ENCODE measurements at places on chromosomes 12 and 14.

DNA sequence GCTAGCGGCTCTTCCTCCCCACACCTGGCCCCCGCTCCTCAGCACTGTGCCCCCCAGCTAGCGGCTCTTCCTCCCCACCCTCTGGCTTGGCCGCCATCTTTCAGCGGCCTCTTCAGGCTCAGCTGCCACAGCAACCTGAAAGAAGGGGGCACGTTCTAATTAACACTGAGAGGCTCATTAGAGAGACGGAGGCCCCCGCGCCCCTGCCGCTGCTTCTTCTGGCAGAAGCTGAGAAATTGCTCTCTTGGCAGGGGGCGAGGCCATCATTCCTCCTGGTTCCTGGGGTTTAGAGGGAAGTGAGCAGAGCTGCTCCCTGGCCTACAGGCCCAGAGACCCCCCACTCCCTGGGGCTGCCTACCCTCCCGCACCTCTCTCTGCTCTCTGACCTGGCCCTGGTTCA is 64.4 kb downstream of the IQSEC3 start:
- no peaks in the 10 kb centered on the region for H3K36me3 ChIP-seq
- H3K4me3 ChIP-seq, result no peak overlapping the region
- DNase-seq, result no peak

DNA sequence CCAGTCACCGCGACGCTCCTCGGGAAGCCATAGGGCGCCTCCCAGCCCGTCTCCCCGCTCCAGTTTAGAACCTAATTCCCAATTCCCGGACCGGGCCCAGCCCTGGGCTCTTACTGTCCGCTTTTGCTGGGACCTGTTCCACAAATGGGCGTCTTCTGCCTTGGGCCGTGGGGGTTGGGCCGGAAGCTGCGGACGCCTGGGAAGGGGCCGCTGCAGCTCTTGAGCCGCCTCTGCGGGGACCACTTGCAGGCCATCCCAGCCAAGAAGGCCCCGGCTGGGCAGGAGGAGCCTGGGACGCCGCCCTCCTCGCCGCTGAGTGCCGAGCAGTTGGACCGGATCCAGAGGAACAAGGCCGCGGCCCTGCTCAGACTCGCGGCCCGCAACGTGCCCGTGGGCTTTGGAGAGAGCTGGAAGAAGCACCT is 797 bp downstream of the UNG start:
- DNase-seq, result peak; percentile 71
- no peaks in the 10 kb centered on the region for H3K27me3 ChIP-seq
- H3K4me3 ChIP-seq, result peak overlapping the region; percentile 95
- H3K4me1 ChIP-seq, result peaks cover 22% of the 10 kb centered on the region
- peaks cover 30% of the 10 kb centered on the region for H3K36me3 ChIP-seq

- H3K27ac ChIP-seq, result no peak overlapping the region
- DNase-seq, result no peak
- no peaks in the 10 kb centered on the region for H3K4me1 ChIP-seq
Observed at GRCh38 chr14:70708717-70709570, 67.2 kb downstream of the TTC9 start.

GRCh38 chr12:68779280-68779679 is 28.7 kb upstream of the MDM2 start:
- no peak overlapping the region for H3K27ac ChIP-seq
- H3K36me3 ChIP-seq, result no peaks in the 10 kb centered on the region
- DNase-seq, result no peak
- H3K27me3 ChIP-seq, result no peaks in the 10 kb centered on the region

DNA sequence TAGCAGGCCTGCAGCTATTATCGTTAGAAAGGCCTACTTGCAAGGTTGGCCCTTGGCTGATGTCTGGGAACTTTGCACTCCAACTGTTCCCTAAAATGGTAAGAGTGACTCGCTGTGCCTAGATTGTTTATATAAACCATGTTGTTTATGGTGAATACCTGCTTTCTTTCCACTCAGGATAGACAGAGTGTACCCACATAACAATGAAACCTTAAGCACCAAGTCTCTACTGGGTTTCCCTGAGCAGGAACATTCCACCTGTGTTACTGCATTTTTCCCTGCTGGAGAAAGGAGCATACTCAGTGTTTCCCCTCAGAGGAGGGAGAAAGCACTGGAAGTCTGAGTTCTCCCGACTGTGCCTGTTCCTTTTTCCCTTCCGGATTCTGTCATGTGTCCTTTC is 32.8 kb downstream of the ERP29 start:
- DNase-seq, result no peak
- no peaks in the 10 kb centered on the region for H3K4me1 ChIP-seq
- H3K27me3 ChIP-seq, result no peaks in the 10 kb centered on the region
- no peak overlapping the region for H3K27ac ChIP-seq

- no peak overlapping the region for H3K27ac ChIP-seq
- H3K36me3 ChIP-seq, result no peaks in the 10 kb centered on the region
- H3K4me3 ChIP-seq, result no peak overlapping the region
Observed at GRCh38 chr12:85823436-85824180, 12.6 kb downstream of the RASSF9 start.

GRCh38 chr14:89959853-89960445 is 4.2 kb downstream of the TDP1 start:
- H3K27ac ChIP-seq, result no peak overlapping the region
- H3K4me1 ChIP-seq, result peaks cover 24% of the 10 kb centered on the region
- H3K27me3 ChIP-seq, result no peaks in the 10 kb centered on the region
- no peak for DNase-seq
- no peak overlapping the region for H3K4me3 ChIP-seq

GRCh38 chr12:55845785-55846496 is 3.2 kb upstream of the MMP19 start:
- H3K27ac ChIP-seq, result no peak overlapping the region
- H3K27me3 ChIP-seq, result no peaks in the 10 kb centered on the region
- no peaks in the 10 kb centered on the region for H3K36me3 ChIP-seq
- no peak overlapping the region for H3K4me3 ChIP-seq
- no peak for DNase-seq
- no peaks in the 10 kb centered on the region for H3K4me1 ChIP-seq

DNA sequence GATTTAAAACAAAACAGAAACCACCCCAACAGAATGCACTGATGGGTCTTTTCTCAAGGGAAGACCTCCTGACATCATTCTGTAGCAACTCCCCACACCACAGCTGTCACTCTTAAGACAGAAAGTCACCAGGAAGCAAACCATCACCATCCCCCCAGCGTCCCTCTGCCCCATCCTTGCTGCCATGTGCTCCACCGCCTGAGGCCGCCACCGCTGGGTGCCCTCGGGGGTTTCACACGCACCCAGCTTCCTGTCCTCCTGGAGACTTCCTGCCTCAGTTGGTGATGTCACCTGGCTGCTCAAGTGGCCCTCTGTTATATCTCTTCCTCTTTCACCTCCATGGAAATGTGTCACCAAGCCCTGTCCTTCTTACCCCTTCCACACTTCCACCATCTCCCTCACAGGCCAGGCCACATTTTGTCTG is 71.4 kb upstream of the GPR68 start:
- DNase-seq, result peak; percentile 77
- H3K4me1 ChIP-seq, result peaks cover 32% of the 10 kb centered on the region
- H3K4me3 ChIP-seq, result no peak overlapping the region
- no peaks in the 10 kb centered on the region for H3K27me3 ChIP-seq

DNA sequence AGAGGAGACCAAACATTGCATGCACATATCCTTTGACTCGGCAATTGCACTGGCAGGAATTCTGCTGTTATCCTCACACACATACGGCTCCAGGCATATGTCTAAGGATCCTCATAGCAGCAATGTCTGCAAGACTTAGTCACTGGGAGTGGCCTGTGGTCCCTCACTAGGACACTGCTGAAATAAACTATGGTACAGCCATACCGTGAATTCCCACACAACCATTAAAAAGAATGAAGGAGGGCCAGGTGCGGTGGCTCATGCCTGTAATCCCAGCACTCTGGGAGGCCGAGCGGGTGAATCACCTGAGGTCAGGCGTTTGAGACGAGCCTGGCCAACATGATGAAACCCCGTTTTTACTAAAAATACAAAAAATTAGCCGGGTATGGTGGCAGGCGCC is 105.1 kb downstream of the ZFP36L1 start:
- H3K4me1 ChIP-seq, result peaks cover 72% of the 10 kb centered on the region
- no peaks in the 10 kb centered on the region for H3K36me3 ChIP-seq
- no peak for DNase-seq
- H3K4me3 ChIP-seq, result no peak overlapping the region
- H3K27ac ChIP-seq, result no peak overlapping the region

DNA sequence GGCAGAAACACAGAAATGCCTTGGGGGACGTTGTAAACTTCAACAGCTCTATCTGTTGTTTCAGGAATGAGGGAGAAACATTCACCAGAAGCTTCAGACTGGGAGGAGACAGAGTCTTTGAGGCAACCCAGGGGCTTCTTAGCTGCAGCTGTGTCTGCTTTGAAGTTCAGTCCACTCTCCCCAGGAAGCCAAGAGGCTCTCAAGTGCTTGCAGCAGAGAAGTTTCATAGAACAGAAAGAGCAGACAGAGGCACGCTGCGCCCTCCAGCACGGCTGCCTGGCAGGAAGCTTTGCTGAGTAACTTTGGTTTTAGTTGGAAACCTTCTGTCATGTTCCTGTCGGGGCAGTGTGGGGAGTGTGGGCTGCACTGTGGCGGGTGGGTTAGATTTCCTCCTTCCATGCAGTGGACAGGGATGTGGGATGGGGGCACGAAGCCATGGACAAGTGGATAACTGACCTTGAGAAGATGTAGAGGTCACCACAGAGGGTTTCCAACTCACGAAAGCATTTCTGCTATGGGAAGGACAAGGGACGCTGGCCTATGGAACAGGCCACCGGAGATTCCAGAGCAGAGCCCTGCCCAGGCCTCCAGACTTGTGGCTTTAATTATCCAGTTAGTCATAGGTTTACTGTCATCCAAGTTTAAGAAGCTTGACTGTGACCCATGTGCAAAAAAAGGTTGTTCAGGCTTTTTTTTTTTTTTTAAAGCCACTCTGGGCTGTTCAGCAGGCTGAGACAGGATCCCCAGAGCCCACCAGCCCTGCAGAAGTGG is 107.7 kb downstream of the ARF6 start:
- H3K36me3 ChIP-seq, result no peaks in the 10 kb centered on the region
- H3K4me1 ChIP-seq, result peaks cover 54% of the 10 kb centered on the region
- no peaks in the 10 kb centered on the region for H3K27me3 ChIP-seq
- DNase-seq, result peak; percentile 78

- DNase-seq, result no peak
- no peaks in the 10 kb centered on the region for H3K36me3 ChIP-seq
- H3K4me3 ChIP-seq, result no peak overlapping the region
- H3K27ac ChIP-seq, result no peak overlapping the region
- H3K27me3 ChIP-seq, result no peaks in the 10 kb centered on the region
- no peaks in the 10 kb centered on the region for H3K4me1 ChIP-seq
Observed at GRCh38 chr12:52277486-52278245, 3.2 kb downstream of the KRT86 start.

- 0 out of 2 replicates have a peak, but pooled peaks cover 4% of the 10 kb centered on the region for H3K27me3 ChIP-seq
- DNase-seq, result no peak
- no peaks in the 10 kb centered on the region for H3K36me3 ChIP-seq
- no peak overlapping the region for H3K27ac ChIP-seq
- H3K4me1 ChIP-seq, result no peaks in the 10 kb centered on the region
- H3K4me3 ChIP-seq, result no peak overlapping the region
Observed at GRCh38 chr14:80310938-80311750, 99.8 kb upstream of the DIO2 start.

DNA sequence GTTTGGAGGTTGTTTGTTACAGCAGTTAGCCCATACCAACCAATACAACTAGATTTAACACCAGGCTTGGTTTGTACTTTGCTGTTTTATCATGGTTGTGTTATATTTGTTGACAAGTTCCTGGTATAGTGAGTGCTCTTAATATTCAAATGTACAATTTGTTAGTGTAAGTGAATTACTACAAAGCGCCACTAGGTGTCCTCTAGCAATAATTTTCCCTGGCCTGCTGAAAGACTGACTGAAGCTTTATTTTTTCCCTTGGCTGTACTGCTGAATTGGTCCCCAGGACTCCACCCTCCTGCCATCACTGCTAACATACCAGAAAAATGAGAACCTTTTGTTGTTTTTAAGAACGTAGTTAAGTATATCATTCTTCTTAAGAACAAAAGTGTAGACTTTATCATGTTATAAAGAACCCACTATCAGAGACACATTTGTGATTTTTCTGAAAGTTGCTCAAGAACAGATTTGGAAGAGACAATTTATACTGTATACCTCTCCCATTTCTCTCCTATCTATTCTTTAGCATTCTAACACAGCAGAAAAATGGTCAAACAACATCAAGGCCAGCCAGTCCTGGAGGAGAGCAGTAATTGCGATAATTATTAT is 75.3 kb upstream of the FAR2 start:
- H3K4me3 ChIP-seq, result no peak overlapping the region
- H3K4me1 ChIP-seq, result no peaks in the 10 kb centered on the region
- H3K27me3 ChIP-seq, result no peaks in the 10 kb centered on the region
- no peak overlapping the region for H3K27ac ChIP-seq

GRCh38 chr12:68118096-68118755 is 41.3 kb downstream of the IFNG start:
- peaks cover 5% of the 10 kb centered on the region for H3K4me1 ChIP-seq
- no peaks in the 10 kb centered on the region for H3K36me3 ChIP-seq
- no peaks in the 10 kb centered on the region for H3K27me3 ChIP-seq
- no peak overlapping the region for H3K27ac ChIP-seq
- no peak overlapping the region for H3K4me3 ChIP-seq

GRCh38 chr14:21070610-21071224 is 613 bp downstream of the ARHGEF40 start:
- H3K36me3 ChIP-seq, result no peaks in the 10 kb centered on the region
- H3K4me3 ChIP-seq, result peak overlapping the region; percentile 64
- peaks cover 3% of the 10 kb centered on the region for H3K27me3 ChIP-seq
- no peak overlapping the region for H3K27ac ChIP-seq
- peaks cover 26% of the 10 kb centered on the region for H3K4me1 ChIP-seq
- no peak for DNase-seq

- H3K27ac ChIP-seq, result no peak overlapping the region
- peaks cover 42% of the 10 kb centered on the region for H3K4me1 ChIP-seq
- H3K27me3 ChIP-seq, result no peaks in the 10 kb centered on the region
- H3K4me3 ChIP-seq, result no peak overlapping the region
- DNase-seq, result peak; percentile 56
Observed at GRCh38 chr12:24360057-24360456, 410.6 kb upstream of the SOX5 start.

GRCh38 chr12:74337951-74338350 is 199.7 kb upstream of the ATXN7L3B start:
- no peaks in the 10 kb centered on the region for H3K36me3 ChIP-seq
- no peak for DNase-seq
- H3K4me1 ChIP-seq, result no peaks in the 10 kb centered on the region
- no peak overlapping the region for H3K4me3 ChIP-seq

DNA sequence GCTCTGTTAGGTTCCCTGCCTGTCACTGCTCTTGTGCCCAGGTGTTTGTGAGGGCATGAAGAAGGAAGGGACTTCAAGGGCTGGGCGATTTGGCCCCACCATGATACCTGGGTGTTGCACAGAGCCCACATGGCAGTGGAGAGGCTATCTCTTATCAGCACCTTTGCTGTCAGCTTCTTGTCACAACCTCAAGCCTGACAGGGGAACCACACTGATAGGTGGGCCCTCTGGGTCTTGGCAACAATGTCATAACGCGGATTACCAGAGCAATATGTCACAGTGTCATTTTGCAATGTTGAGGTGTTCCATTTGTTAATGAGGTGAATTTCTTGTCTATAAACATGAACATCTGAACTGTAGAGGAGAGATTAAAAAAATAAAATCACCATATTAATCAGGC is 22.9 kb upstream of the CACNA1C start:
- H3K36me3 ChIP-seq, result no peaks in the 10 kb centered on the region
- no peak overlapping the region for H3K4me3 ChIP-seq
- H3K27me3 ChIP-seq, result no peaks in the 10 kb centered on the region
- no peak overlapping the region for H3K27ac ChIP-seq
- H3K4me1 ChIP-seq, result peaks cover 5% of the 10 kb centered on the region
- DNase-seq, result no peak
